Activated CD4-positive, alpha-beta T cell treated with anti-CD3 and anti-CD28 coated beads, Interleukin-2, amount 50 U/mL, for 24 hours (primary cell): ENCODE measurements at places on chromosomes 3 and 15.

- no peak for DNase-seq
Measured at GRCh38 chr3:4633078-4634004, 140.2 kb downstream of the ITPR1 start.

GRCh38 chr3:71064956-71065763, 518.4 kb downstream of the FOXP1 start:
- no peak for DNase-seq

GRCh38 chr3:8336456-8336855, 165.2 kb upstream of the LMCD1 start:
- no peak for DNase-seq

DNA sequence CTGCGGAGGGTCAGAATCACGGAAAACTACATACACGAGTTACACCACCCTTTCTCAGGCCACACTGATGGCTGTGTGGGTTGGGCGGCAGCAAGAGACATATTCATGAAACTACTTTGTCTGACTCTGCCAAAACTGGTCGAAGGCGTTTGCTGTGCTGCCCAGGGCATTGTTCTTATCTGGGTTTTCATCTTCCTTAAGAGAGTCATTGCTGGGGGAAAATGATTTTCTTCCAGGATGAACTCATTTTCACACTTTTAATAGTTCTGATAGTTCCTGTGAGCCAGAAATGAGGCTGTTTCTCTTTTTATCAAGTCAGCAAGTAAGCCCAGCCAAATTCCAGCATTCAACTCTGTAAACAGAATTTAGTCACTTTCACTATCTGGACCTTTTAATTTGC, 47.6 kb downstream of the TRIM71 start:
- DNase-seq = no peak

- DNase-seq = no peak
Measured at GRCh38 chr3:101279162-101279561, 41.2 kb downstream of the IMPG2 start.

DNA sequence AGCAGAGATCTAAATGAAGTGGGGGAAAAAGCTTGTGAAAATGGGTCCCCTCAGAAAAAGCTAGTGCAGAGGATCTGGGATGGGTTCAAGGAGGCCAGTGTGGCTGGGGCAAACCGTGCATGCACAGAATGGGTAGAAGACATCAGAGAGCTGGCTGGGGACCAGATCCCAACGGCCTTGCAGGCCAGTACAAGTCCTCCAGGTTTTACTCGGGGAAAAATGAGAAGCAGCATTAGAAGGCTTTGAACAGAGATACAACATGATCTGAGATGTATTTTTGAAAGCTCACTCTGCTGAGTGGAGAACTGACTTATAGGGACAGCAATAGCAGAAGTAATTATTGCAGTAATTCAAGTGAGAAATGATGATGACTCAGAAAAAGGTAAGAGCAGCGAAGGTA, 114.5 kb downstream of the HERC1 start:
- DNase-seq = no peak

- no peak for DNase-seq
Measured at GRCh38 chr3:48090166-48090939, 74.1 kb upstream of the MAP4 start.

DNA sequence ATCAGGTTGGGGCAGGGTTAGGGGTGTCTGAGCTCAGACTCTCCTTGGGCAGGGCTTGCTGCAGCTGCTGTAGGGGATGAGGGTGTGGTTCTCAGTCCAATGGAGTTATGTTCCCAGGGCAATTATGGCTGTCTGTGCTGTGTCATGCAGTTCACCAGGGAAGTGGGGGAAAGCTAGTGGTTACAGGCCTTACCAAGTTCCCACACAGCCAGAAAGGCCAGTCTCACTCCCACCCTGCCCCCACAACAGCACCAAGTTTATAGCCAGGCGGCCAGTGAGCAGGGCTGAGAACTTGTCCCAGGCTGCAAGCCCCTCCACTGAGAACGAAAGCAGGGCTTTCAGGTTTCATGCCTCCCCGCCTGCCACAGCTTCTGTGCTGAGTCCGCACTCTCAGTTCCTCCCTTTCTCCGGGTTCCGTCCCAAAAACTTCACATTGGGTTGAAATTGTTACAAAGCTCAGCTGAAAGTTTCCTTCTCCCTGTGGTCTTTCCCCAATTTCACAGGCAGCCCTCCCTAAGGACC, 19.6 kb upstream of the CPOX start:
- DNase-seq = no peak

DNA sequence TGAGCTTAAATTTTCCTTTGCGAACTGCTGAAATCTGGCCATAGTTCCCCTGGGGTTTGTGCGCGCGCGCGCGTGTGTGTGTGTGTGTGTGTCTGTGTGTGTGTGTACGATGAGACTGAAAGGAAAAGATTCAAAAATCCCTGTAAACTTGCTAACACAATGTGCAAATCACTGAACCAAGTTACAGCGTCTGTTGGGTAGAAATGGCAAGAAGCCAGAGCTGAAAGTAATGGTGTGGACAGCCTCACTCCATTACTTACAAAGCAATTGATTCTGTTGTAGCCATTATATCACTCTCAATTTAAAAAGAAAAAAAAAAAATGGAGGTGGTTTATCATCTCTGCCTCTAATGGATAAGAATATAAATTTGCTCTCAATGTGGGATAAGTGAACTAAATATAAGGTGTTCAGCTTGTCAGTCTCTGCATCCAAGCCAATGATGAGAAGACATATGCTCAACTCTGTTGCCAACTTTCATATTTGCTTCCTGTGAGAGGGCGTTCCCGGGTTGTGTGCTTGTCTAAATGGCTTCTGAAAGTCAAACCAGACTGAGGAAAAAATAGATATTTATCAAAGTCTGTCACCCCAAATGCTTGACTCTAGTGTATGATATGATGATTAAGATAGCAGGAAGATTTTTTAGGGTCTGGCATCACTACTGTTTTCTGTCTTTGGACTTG, 422.2 kb downstream of the ZNF385D start:
- DNase-seq = no peak

DNA sequence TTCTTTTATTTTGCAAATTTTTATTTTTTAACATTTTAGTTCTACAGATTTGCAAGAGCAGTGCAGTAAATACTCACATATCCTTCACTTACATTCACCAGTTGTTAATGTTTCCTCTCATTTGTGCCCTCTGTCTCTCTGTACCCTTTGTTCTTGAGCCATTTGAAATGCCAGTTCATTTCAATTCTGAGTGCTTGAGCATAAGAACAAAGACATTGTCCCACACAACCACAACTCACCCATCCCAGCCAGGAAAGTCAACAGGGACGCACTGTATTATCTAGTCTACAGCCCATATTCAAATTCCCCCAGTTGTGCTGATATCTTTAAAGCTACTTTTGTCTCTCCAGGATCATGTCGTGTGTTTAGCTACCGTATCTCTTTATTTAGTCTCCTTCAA, 141.4 kb upstream of the SLC6A11 start:
- DNase-seq = no peak

GRCh38 chr3:82329300-82329699, 567.9 kb upstream of the GBE1 start:
- no peak for DNase-seq

DNA sequence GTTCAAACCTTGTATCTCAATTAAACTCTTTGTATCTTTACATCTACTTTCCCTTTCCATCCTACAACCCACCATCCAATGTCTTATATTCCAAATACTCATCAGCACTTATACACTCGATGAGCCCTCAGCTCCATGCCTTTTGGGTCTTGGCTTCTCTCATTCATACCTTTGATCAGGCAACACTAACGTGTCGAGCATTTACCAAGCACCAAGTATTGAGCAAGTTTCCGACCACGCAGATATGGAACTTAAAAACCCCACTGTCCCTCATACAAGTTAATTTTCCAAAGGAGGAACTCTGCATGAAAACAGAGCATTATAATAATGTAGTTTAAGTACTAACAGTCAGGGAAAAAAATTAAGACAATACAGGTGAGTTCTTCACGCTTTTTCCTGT, 102.8 kb downstream of the IL1RAP start:
- DNase-seq = no peak

DNA sequence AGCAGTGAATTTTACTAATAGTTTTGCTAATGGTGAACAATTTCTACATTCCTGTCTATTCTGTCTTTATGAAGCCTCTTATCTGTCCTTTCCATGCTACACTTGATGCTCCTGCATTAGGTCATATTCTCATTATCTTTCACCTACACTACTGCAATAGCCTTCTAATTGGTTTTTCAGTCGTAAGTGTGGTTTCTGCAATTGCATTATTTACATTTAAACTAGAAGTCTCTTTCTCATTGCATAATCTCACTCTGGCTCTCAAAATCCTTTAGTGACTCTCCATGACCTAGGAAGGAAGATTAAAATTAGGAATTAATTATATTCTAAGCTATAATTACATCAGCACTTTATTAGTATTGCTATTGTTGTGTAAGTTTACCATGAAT, 686.5 kb downstream of the IGSF11 start:
- no peak for DNase-seq

GRCh38 chr15:66617137-66618090, 51.6 kb upstream of the LCTL start:
- no peak for DNase-seq

DNA sequence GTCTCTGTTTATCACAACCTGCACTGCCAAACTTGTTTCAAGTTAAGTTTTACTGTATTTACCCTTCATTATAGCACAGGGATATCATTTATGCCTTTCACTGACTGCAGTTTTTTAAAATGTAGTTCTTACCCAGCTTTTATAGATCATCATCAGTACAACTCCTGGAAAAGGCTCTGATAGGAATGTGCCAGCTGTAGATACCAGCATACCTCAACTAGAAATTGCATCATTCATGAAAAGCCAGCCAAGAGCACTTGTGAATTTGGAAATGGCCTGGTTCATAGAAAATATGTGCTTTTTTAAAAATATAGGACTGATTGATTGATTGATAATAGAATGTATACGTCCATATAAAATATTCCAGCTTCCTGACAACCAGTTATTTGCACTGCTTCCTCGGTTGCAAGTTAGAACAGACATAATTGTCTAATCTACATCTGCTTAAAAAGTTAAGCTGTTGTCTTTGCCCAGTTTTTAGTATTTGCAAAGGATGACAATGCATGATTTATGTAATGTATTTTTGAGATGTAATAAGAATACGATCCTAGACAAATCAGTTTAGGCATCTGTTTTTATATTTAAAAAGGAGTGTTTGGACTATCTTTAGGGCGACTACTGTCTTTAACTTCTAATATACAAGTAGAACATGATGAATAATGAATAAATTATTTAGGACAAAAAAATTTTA, 58.5 kb downstream of the DCUN1D1 start:
- DNase-seq = no peak

GRCh38 chr3:123792473-123793201, 91.5 kb downstream of the MYLK start:
- DNase-seq = no peak

DNA sequence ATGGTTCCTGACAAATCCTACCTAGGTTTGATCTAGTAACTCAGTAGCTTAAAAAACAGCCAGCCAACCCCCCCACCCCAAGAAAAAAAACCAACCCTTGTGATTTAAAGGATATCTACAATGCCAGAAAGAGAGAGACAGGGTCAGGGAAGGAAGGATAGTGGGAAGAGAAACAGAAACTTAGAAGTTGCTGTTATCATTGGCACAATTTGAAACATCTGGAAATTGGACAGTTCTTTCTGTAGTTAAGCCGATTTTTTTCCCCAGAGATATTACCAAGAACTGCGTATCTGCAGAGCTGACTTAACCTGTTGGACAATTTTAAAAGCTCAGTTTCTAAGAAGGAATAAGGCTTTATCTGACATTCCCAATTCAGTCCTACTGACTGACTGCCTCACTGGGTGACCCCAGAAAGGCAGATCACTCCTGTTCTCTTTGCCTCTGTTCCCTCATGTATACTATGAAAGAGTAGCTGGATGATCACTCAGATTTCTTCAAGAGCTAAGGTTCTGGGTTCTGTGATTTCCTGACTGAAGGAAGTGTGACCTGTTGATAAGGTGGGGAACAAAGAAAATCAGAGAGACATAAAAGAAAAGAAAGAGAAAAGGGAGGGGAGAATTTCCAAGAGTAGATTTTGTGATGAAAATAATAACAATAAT, 128.3 kb downstream of the MAP2K5 start:
- no peak for DNase-seq

GRCh38 chr15:95812491-95812890, 518.0 kb upstream of the NR2F2 start:
- DNase-seq = no peak
